ENCODE measurements at places on chromosomes 2 and 18.

GRCh38 chr2:154203902-154204301, 332.2 kb downstream of the GALNT13 start:
- no peak for DNase-seq

GRCh38 chr2:239597216-239597615, 196.4 kb upstream of the HDAC4 start:
- no peak for DNase-seq

GRCh38 chr2:144208924-144209323, 311.0 kb downstream of the ZEB2 start:
- no peak for DNase-seq

DNA sequence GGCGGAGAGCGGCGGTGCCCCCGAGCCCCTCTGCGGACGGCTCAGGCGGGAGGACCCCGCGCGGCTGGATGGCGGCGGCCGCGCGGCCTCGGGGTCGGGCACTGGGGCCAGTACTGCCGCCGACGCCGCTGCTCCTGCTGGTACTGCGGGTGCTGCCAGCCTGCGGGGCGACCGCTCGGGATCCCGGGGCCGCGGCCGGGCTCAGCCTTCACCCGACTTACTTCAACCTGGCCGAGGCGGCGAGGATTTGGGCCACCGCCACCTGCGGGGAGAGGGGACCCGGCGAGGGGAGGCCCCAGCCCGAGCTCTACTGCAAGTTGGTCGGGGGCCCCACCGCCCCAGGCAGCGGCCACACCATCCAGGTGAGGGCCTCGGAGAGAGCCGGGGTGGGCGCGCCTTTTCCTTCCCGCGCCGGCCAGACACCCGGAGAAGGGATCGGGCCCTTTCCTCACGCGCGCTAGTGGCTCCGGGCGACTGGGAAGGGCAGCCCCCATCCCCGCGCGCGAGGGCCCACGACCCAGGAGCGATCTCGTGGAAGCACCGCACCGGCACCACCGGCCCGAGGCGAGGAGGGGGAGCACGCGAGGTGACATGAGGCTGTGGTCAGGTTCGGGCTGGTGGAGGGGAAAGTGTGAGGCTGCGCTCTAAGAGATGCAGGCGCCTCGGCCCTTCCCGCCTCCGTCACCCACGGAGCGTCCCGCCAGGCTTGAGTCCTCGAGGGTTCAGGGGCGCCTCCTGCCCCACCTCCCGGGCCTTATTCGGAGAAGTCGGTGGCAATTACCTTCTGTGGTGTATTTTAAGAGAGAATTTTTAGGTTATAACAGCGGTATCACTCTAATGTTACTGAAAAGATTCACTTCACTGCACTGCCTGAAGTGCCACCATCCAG, 607 bp downstream of the LAMA3 start:
- no peak for DNase-seq

DNA sequence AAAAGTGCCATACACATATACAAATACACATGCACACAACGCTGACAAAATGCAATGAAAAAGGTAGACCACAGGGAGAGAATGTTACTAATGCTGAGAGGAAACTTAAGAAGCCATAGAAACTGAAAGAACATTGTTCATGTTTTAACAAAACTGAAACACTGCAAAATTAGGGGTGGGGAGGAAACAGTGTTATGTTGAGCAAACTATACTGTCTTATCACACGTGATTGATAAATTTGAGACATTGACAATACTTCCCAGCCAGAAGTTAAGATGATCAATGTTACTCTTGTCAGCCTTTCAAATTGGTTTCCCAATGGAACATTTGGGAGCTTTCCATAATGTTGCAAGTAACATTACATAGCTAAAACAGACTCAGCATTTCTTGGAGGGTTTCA, 165.5 kb downstream of the L3MBTL4 start:
- no peak for DNase-seq
